ENCODE measurements at places on chromosomes 7 and 10. TPM values are rescaled to one million over a fixed set of nuclear protein-coding genes. Genes with fewer than 3 reads are reported as not detected.

Gene CCZ1
- total RNA-seq, result 10.2 TPM

Gene GPR146
- 6.8 TPM for total RNA-seq

Gene WIPF3
- total RNA-seq, result not detected

Gene MACC1
- total RNA-seq, result 0.12 TPM

Gene ZNF316
- 15.2 TPM for total RNA-seq

Gene BMPER
- 56.5 TPM for total RNA-seq

Gene ANLN
- 14.5 TPM for total RNA-seq

Gene CALML3
- not detected for total RNA-seq

Gene EVX1
- not detected for total RNA-seq

Gene GHRHR
- total RNA-seq, result not detected

Gene OR2A1
- total RNA-seq, result 0.08 TPM

Gene MEIG1
- total RNA-seq, result not detected

Gene TYW1B
- total RNA-seq, result 5.0 TPM

Gene OPN4
- total RNA-seq, result not detected

Gene MMD2
- total RNA-seq, result not detected

Gene SLC16A12
- total RNA-seq, result 0.12 TPM

Gene OIT3
- 0.08 TPM for total RNA-seq

Gene NODAL
- not detected for total RNA-seq

Gene SEMA4G
- 0.53 TPM for total RNA-seq

Gene PKD1L1
- under 0.01 TPM for total RNA-seq

Gene HOXA5
- not detected for total RNA-seq

Measured in smooth muscle cell of the coronary artery (primary cell).